Kidney glomerular epithelial cell (primary cell): ENCODE measurements at places on chromosomes 6 and 20.

DNA sequence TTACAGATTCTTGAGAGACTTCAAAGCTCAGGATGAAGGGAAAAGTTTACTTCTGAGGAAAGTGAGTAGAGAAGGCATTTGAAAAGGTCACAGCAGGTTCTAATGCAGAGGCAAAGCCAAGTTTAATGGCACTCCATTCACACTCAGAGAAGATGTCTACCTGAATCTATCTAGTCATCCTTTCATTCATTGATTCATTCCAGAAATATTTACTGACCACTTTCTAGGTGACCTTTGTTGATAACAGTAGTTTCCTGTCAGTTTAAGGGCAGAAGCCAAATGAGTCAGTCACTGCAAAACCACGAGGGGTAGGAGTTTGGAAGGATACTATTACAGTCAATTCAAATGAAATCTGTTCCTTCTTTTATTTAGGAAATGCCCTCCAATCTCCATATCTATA is 30.8 kb downstream of the FBXO5 start:
- peak; percentile 67 for DNase-seq

DNA sequence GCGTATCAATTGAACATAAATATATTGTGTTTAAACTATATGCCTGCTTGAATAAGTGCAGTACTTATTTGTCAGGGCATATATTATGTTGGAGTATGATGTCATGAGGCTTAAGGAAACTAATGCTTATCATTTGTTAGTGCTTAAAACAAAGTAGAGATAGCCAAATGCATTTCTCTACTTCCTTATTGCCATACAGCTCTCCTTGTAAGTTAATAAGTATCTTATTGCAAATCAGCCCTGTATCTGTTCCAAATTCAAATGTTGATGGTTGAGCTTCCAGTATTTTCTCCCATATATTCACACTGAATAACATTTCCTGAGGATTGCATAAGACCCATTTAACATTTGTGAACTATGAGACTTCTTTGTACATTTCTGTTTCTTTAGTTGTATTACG is 57.8 kb downstream of the CARMIL1 start:
- DNase-seq, result no peak

- no peak for DNase-seq
Measured at GRCh38 chr20:57897891-57898290, 188.1 kb upstream of the PMEPA1 start.

- DNase-seq, result no peak
Measured at GRCh38 chr6:43982084-43982625, 145.1 kb downstream of the MRPL14 start.

GRCh38 chr6:38580030-38580429 is 59.7 kb downstream of the BTBD9 start:
- no peak for DNase-seq

- DNase-seq, result no peak
Measured at GRCh38 chr6:4577406-4577805, 198.8 kb upstream of the CDYL start.

DNA sequence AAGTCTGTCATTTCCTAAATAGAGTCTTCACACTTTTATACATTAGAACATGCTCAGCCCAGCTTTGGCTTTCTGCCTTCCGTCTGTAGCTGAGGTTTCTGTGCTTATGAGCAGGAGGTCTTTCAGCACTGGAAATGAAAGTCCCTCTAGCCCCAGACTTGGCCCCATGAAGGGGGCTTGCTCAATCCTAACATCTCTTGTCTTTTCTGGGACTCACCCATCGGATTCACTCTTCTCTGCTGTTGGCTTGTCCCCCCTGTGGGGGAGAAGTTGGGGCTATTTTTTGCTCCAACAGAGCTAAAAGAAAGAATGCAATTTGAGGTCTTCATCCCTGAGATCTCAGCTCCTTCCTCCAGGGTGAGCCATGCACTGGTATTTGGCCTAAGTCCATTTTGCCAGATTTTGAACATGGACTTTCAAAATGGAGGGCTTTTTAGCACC is 177.7 kb downstream of the MRPL14 start:
- no peak for DNase-seq
